ENCODE measurements at places on chromosomes 5 and 9.

- DNase-seq = no peak
Measured at GRCh38 chr5:10315824-10316509, 8.3 kb upstream of the CMBL start.

DNA sequence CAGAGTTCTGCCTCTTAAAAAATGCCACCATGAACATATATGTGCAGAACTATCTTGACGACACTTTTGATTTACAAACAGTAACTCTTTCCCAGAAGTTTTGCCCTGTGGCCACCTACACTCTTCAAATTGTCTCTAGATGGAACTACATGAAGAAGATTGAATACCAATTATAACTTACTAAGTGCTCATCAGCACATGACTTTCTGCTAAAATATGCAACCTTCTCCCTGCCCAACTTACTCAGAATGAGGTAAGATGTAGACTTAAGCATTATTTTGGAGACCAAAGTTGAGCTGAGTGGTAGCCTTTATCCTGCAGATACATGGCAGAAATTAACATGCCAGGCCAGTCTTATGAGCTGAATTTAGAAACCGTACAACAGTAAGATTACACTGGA, 105.4 kb downstream of the SEMA5A start:
- DNase-seq = no peak

DNA sequence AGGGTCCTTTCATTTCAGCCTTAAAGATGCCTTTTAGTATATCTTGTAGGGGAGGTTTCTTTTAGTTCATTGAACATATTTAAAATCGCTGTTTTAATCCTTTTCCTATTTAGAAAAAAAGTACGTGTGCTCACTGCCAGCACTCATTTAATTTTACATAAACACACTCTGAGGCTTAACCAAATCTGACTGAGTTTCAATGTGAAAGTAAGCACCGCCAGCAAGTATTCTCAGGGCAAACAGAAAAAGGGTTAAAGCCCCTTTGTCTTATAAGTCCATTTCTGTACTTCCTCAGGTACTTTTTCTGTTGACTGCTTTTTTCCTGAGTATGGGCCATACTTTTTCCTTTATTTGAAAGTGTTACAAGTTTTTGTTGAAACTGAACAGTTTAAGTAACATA, 31.8 kb downstream of the SMC5 start:
- DNase-seq = no peak

- DNase-seq = no peak
Measured at GRCh38 chr5:150625164-150625535, 15.3 kb upstream of the SYNPO start.

DNA sequence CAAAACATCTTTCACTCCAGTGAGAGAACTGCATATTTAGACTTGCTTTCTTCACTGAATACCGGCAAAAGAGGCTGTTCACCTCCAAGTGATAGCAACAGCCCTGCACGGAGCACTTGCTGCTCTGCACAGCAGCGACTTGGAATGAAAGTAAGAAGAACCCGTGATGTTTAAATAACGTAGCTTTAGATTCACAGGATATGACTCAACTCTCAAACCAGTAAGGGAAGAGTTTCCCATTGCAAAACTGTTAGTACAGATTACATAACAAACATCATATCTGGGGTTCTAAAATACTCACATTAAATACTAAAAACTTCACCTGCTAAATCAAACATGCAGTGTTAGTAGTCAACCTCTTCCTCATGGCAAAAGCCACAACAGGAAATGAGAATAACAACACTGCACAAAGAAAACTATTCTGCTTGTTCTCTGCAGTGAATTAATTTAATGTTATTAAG, 203.4 kb downstream of the MCTP1 start:
- DNase-seq = no peak

- DNase-seq = no peak
Measured at GRCh38 chr5:111043712-111044506, 27.6 kb upstream of the TSLP start.

DNA sequence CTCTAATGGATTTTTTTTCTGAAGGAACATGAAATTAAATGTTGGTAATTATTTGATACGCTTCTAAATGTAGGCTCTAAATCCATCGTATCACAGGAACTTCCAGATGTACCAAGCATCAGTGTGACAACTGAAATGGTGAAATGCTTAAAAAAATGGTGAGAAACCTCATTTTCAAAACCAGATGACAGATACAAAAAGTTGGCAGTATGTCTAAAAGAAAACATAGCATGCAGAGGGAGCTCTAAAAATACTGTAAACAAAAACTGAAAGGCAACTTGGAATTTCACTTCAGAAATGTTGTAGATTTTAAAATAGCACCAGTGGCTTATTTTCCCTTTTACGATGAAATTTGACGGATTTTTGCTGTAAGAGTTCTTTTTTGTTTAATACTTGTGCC, 1043.6 kb upstream of the WWC1 start:
- no peak for DNase-seq

DNA sequence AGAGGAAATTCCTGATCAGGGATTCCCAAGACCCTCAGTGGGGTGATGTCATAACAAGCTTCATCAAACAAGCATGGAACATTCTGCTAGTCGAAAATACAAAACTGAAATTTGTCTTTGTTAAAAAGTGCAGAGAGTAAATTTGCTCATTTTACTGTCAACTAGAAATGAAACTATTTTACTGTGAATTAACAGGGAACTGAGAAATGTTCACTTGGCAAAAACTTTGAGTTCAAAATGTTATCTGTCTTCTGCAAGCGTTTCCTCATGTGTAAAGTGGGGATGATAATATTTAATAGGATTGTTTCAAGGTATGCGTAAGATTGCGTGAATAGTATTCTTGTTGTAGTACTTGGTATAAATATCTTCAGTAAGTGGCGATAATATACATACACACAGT, 45.4 kb downstream of the ALDH1A1 start:
- DNase-seq = no peak

DNA sequence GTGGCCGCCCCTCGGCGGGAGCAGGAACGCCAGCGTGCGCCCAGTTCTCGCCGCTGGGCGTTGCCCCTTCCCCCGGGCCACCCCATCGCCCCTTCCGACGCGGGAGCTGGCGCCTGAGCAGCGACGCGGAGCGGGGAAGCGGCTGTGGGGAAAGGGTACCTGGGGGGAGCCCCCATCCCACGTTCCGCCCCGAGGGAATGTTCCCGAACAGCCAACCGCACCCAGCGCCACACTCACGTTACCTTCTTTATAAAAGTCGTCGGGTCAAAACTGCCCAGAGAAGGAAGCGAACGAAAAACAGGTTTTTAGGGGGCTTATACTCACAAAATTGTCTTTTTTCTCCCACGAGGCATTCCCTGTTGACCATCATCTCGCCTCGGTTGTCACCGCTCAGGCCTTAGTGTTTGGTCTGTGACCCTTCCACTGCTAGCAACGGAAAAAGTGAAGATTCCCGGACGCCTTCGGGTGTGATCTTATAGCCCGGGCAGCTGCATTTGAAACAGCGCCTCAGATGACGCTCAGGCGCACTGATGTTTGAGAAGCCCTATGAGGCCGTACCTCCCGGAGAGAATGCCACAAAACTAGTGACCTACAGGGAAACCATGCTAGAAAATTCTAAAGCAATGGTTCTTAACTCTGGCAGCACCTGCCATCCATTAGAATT, 475 bp upstream of the GOLM1 start:
- peak; percentile 24 for DNase-seq

- no peak for DNase-seq
Measured at GRCh38 chr9:95822583-95823431, 52.7 kb upstream of the ERCC6L2 start.

GRCh38 chr9:136625101-136626065, 37.3 kb upstream of the EGFL7 start:
- DNase-seq = no peak

DNA sequence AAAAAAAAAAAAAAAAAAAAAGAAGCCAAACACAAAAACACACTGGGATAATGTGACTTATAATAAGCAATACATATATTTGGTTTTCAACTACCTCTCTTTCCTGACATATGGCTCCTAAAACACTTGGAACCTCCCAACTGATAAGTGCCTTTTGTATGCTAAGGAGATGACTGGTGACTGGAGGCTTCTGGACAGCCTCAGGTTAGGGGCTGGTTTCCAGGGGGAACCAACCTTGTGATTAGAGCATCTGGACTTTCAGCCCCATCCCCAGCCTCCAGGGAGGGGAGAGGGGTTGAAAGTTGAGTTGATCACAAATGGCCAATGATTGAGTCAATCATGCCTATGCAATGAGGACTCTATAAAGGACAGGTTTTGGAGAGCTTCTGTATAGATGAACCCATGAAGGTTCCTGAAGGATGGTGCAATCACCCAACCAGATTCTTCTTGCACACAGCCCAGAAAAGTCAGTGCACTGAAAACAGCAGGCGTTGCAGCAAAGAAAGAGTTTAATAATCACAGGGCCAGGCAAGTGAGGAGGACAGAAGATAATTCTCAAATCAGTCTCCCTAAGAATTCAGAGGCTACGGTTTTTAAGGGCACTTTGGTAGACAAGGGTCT, 276.7 kb downstream of the AUH start:
- DNase-seq = no peak

GRCh38 chr9:2727966-2728613, 10.8 kb downstream of the KCNV2 start:
- peak; percentile 91 for DNase-seq

- no peak for DNase-seq
Measured at GRCh38 chr5:157033071-157033583, 25.8 kb downstream of the HAVCR1 start.

DNA sequence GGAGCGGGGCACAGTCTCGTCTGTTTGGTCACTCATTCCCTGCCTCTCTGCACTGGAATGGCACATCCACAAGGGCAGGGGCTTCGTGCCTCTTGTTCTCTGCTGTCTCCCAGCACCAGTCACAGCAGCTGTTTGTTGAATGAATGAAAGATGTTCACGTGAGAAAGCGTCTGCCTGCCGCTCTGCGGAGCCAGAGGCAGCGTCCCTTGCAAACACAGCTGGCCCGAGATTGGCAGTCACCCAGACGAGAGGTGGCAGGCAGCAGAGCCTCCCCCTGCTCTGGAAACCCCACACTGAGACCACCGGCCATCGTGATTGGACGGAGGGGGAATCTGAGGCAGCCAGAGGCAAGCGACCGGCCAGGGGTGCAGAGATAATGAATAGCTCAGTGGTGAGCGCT, 6.0 kb upstream of the FAM163B start:
- no peak for DNase-seq

- no peak for DNase-seq
Measured at GRCh38 chr9:124735121-124735520, 36.0 kb downstream of the NR6A1 start.

GRCh38 chr5:178465228-178465860, 124.8 kb downstream of the COL23A1 start:
- DNase-seq = no peak

DNA sequence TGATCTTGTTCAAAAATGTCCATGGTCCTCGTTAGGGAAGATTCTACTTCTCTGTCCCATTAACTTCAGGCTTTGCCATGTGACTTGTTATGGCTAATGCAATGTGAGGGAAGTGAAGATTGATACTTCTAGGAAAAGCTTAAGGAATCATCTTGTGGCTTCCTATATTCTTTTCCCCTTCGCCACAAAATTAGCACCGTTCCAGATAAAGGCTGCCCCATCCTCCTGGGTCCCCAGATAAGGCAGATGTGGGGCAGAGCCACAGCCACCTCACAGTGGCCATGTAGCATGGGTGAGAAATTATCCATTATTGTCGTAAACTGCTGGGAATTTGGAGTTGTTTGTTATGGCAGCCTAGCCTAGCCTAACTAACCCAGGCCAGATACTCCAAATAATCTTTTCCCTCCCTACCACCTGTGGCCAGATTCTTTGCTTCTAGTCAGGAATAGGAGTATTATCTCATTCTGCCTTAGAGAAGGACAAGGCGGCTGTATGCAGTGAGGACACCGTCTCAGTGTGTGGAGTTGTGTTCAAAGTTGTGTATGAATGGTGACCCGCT, 31.9 kb upstream of the BOD1 start:
- no peak for DNase-seq

GRCh38 chr9:84349671-84350070, 9.1 kb upstream of the SLC28A3 start:
- DNase-seq = no peak

GRCh38 chr5:101647861-101648260, 648.2 kb downstream of the SLCO4C1 start:
- DNase-seq = no peak

DNA sequence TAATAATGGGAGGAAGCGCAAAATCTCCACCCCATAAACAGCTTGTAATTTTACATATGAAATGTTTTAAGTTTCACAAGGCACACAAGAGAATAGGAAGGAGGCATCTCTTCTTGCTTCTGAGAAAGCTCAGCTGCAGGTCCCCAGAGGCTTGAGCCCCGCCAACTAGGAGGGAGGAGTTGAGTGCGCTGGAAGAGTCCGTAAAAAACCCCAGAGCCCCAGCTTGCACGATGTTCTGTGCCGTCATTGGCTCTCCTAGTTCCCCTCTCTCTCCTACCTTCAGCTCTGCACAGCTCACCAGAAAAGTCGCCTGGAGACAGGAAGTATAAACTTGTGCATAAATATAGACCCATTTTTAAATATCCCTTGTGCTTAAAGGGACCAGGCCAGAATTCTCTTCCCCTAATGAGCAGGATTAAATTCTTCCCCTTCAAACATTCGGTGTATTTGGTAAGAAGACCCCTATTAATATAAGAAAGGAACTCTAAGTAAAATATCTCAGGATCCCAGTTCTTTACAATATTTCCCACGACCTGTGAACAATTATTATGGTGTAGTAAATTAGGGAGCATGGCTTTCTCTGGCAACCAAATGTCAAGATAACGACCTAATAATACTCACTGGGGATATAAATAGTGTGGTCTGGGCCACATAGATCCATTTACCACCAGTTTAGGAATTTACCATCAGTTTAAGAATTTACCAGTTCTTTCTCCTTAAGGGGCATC, 13.7 kb downstream of the GLRX start:
- DNase-seq = no peak

- no peak for DNase-seq
Measured at GRCh38 chr9:129497005-129497812, 123.7 kb downstream of the C9orf50 start.

DNA sequence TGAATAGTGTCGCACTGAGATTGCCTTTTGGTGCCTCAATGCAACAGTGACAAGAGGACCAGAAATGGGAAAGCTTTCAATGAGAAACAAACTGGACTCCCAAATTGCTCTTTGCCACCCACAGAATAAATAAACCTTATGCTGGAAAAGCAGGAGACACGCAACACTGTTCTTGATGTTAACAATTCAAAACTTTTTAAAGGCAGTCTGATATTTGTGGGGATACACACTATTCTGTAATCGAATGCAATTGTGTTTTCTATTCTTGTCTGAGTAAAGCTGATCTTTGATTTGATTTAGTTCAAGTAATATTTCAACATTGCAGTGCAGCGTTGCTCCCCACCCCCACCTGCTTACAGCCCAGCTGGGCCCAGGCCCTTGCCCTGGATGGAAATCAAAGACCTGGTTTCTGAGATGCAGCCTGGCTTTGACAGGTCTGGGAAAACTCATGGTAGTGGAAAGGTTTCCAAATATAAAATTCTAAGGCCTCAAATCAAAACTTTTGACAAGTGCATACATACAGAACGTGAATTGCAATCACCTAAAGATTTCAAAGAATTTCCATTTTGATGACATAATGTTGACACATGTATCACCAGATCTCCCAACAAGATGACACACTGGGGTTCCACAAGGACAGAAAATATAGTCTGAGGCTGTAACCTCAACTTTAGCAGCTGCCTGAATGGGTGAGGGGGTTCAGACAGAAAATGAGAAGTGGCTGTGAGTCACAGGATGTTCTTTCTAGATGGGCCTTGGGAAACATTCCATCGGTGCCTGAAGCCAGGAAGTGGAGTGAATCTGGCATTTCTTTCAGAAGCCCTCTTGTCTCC, 55.1 kb downstream of the ABCA1 start:
- no peak for DNase-seq

- DNase-seq = no peak
Measured at GRCh38 chr9:101705135-101705661, 33.2 kb downstream of the GRIN3A start.

- DNase-seq = no peak
Measured at GRCh38 chr5:109961751-109962150, 272.0 kb downstream of the MAN2A1 start.

All from NCI-H1930 (cell line).